ENCODE measurements at places on chromosomes 11 and 22.

- peak; percentile 89 for DNase-seq
Observed at GRCh38 chr11:66222358-66223149, 45.9 kb upstream of the RAB1B start.

GRCh38 chr11:62880231-62880802 is 379 bp upstream of the SLC3A2 start:
- DNase-seq, result peak; percentile 81

DNA sequence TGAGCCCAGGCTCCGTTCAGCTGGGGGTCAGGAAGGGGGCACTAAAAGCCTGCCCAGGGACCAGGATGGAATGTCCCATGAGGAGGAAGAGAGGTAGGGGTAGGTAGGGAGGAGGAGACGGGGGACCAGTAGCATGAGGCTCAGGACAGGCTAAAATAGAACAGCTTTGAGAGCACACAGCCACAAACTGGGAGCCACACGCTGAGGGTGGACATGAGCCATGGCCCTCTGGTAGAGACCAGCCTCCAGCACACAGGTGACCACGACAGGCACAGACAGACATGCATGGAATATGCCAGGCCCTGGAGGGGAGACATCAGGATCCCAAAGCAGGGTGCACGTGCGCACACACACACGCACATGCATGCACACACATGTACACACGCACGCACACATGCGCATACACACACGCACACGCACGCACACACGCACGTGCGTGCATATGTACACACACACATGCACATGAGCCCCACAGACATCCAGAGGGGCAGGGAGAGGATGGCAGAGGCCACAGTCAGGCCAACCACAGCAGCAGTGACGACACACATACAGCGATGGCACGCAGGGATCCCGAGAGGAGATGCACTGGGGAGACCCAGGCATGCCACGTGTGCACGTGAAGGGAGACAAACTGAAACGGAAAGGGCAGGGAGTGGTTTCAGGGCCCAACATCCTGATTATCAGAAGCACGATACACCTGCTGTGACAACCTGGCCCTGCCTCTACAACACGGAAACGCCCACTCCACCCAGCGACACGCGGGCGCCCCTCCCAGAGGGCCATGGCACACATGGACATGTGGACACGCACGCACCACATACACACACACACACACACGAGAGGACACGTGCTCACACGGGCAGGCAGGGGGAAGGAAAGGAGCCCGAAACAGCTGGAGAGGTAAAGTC is 25.7 kb downstream of the LRRC10B start:
- no peak for DNase-seq

DNA sequence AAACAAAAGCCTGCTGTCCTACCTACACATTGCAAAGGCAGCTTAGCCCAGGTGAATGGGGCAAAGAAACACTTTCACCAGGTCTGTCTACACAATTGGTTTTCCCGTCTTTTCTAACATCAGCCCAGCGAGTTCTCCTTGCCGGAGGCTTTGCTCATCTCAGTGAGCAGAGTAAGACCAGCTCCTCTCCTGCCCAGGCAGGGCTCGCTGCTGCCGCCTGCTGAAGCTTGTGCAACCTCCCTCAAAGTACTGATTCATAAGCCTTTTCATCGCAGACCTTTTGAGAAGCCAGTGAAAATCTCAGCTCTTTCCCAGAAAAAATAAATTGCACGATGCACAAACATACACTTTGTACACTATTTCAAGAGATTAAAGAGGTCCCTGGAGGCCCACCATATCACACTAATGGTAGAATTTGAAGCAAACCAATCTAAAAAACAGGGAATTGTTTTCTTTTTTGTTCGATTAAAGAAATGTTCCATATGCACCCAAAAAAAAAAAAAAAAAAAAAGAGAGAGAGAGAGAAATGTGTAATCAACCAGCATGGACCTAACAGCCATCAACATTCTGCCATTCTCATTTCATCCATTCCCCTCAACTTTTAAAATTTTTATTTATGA is 328.1 kb upstream of the MPPED2 start:
- DNase-seq, result peak; percentile 59

- peak; percentile 34 for DNase-seq
Observed at GRCh38 chr22:50326956-50327710, at the start of gene DENND6B. Gene DENND6B, minus strand, starts transcription at chr22:50327012. Its CDS starts 24 bp downstream, at chr22:50326988.

DNA sequence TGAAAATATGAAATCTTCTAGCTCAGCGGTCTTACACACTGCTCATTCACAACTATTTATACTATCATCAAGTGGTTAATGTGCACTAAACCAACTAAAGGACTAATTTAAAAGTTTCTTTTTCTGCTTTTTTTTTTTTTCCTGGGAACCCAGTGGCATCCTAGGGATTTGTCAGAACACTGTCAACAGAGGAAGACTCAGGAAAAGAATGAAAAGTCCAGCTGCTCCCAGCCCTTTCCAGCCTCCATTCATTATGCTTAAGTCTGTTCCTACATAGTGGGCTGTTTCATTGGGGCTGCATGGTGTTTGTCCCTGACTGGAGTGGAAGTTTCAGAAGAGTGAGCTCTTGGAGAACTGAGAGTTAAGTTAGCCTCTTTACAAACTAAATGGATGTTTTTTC is 391.1 kb downstream of the AASDHPPT start:
- DNase-seq, result no peak

Data from bronchial epithelial cell (primary cell).